ENCODE measurements at places on chromosomes 12 and 14.

GRCh38 chr12:90245391-90245790, 536.8 kb upstream of the ATP2B1 start:
- no peak for DNase-seq

DNA sequence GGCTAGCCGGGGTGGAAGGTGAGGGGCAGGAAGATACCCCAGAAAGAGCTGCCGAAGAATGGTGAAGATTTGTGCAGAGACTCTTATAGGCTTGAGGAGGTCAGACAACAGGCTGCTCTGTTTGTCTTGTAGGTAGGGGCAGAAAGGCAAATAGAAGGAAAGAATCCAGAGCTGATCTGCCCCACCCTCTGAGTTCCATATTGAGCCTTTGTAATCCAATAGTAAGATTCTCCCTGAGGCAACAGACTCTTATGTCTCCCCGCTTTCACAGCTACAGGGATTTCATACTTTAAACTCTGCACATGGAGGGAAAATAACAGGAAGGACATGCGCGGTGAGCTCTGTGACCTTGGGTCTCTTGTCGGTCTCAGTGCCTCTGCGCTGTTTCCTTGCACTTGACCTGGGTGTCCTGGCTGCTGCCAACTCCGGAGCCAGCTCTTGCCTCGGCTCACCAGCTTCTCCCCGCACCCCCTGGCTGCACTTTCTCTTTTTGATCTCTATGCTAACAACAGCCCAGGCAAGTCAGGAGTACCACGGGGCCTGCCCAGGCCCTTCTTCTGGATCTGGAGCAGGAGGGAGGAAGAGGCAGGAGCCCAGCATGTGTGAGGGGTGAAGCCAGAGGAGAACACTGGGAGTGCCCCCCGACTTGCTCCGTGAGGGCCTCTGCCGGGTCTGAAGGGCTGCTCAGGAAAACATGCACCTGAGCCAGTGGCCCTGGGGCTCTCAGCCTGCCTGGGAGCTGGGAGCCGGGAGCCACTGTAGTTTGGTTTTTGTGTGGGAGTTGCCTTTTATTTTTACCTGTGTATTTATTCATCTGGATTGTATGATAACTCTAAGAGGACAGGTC, 75.8 kb downstream of the PPP1R36 start:
- DNase-seq = no peak

GRCh38 chr12:96255077-96255476, 60.9 kb downstream of the ELK3 start:
- DNase-seq = no peak

- DNase-seq = no peak
Observed at GRCh38 chr12:114340231-114340630, 65.7 kb downstream of the TBX5 start.

- no peak for DNase-seq
Observed at GRCh38 chr12:38501991-38502390, 185.4 kb downstream of the ALG10B start.

- DNase-seq = no peak
Observed at GRCh38 chr12:30962047-30962446, 35.5 kb downstream of the TSPAN11 start.

DNA sequence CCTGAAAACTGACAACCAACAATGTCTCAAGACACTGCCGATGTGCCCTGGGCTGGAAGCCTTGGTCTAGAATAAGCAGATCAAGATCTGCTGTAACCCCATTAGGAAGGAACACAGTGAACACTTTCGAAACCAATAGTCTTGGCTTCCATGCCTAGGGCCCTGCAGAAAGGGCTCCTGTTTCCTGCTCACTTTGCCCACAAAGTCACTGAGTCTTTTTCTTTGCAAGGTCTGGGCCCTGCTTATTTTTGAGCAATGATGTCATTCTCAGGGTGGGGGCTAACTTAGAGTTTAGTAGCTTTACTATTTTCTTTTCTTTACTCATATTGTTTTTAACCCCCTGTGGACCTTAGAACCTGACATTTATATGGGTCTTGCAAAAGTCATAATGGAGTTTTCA, 704.2 kb upstream of the TMEM132C start:
- DNase-seq = no peak

GRCh38 chr12:42981379-42981778, 391.8 kb upstream of the PRICKLE1 start:
- no peak for DNase-seq

GRCh38 chr14:52835122-52835903, 43.9 kb upstream of the GNPNAT1 start:
- no peak for DNase-seq

DNA sequence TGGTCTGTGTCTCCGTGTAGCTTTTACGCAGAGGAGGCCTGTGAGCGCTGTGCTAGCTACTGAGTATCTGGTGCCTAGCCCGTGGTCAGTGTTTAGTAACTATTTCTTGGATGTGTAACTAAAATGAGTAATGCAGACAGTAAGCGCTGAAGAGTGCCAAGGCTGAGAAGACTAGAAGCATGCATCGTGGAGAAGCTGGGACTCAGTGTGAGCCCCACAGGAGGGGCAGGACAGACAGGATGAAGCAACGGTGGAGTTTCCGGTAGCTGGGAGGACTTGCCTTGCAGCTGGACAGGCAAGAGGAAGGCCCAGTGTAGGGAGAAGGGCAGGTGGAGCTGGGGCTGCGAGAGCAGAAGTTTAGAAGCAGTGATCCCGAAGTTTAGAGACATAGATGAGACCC, 233.4 kb upstream of the FKBP4 start:
- no peak for DNase-seq
